Psoas muscle (tissue), 8 donors: ENCODE measurements at places on chromosomes 1 and 21. TPM values are rescaled to one million over a fixed set of nuclear protein-coding genes. Genes with fewer than 3 reads are reported as not detected.

DNA sequence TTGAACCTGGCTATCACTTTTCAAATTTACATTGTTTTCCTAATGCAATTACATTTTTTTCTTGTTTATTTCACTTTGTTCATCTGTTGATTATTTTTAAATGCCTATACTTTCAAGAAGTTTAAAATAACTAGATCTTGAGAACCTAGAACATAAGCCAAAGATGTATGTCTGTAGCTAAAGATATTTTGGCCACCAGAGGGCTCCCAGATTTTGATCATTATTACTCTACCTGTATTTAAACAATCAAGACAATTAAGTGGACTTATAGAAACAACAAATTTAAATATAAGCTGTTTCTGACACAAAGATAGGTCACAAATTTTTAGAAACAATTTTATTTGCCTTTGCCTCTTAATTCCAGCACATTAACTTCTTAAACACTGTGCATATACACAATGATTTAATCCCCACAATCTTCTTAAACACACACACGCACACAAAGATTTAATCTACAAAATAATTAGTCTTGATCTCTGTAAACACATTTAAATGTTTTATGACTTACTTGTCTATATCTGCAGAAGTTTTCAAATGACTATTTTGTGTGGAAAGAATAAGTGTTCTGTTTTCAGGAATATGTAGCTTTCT lies 380.0 kb downstream of the DSCAM start:
- no peaks in the 10 kb centered on the region for H3K4me1 ChIP-seq
- H3K36me3 ChIP-seq: no peaks in the 10 kb centered on the region
- H3K4me3 ChIP-seq: no peak overlapping the region
- peaks cover 2% of the 10 kb centered on the region for H3K27me3 ChIP-seq
- no peak for DNase-seq

AMPD1 gene
- total RNA-seq: 289 TPM

- no peak overlapping the region for H3K27ac ChIP-seq
- no peaks in the 10 kb centered on the region for H3K27me3 ChIP-seq
- H3K4me1 ChIP-seq: no peaks in the 10 kb centered on the region
- no peak for DNase-seq
- H3K4me3 ChIP-seq: no peak overlapping the region
Observed at GRCh38 chr1:63152572-63152971, 169.8 kb upstream of the FOXD3 start.

- H3K27me3 ChIP-seq: no peaks in the 10 kb centered on the region
- H3K27ac ChIP-seq: peak overlapping the region; percentile 73
- H3K4me3 ChIP-seq: no peak overlapping the region
- H3K4me1 ChIP-seq: peaks cover 4% of the 10 kb centered on the region
- peak; percentile 91 for DNase-seq
Observed at GRCh38 chr1:226820941-226821718, 49.3 kb upstream of the PSEN2 start.
